ENCODE measurements at places on chromosomes 2 and 18.

DNA sequence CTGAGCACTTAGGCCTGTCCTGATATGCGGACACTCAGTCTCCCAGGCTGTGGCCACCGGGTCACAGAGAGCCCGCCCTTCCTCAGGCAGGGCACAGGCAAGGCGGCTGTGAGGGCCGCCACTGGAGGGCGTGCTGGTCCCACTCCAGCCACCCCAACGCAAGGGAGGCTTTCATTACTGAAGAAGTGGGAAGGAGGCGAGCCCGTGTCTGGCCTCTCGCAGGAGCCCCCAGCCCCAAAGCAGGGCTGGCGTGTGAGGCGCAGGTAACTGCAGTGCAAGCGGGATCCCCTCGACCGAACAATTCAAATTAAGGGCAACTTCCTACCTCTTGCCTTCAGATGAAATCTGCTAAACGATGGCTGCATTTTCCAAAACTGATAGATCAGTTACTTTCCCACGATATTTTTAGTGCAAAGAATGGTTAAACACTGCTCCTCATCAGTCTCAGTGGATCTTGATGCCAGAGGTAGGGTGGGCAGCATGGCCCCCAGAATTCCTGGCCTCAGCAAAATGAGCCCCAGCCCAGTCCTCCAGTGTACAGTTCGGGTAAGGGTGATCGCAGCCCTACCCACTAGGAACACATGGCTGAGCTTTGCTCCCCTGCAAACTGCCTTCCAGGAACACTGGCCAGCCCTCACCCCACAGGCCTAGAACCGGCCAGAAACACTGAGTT, 97.2 kb downstream of the SEPTIN10 start:
- H3K4me1 ChIP-seq: no peaks in the 10 kb centered on the region
- no peaks in the 10 kb centered on the region for H3K36me3 ChIP-seq
- no peaks in the 10 kb centered on the region for H3K27me3 ChIP-seq
- no peak overlapping the region for H3K27ac ChIP-seq

DNA sequence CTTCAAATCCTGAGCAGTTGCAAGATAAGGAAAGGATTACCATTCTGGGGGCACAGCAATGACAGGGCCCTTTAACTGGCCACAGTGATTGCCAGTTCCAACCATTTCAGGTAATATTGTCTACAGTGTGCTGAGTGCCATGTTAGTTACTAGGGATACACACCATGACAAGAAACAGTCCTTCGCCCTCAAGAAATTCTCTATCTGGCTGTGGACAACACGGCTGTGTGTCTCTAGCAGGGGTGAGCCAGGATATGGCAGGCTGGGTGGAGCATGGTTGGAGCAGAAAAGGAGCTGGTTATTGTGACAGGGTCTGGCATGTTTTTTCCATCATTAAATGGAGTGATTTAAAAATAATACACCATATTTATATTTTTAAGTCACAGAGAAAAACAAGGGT, 31.0 kb downstream of the TSPYL6 start:
- H3K4me1 ChIP-seq: peaks cover 2% of the 10 kb centered on the region
- H3K4me3 ChIP-seq: no peak overlapping the region
- no peaks in the 10 kb centered on the region for H3K36me3 ChIP-seq
- H3K27ac ChIP-seq: no peak overlapping the region

DNA sequence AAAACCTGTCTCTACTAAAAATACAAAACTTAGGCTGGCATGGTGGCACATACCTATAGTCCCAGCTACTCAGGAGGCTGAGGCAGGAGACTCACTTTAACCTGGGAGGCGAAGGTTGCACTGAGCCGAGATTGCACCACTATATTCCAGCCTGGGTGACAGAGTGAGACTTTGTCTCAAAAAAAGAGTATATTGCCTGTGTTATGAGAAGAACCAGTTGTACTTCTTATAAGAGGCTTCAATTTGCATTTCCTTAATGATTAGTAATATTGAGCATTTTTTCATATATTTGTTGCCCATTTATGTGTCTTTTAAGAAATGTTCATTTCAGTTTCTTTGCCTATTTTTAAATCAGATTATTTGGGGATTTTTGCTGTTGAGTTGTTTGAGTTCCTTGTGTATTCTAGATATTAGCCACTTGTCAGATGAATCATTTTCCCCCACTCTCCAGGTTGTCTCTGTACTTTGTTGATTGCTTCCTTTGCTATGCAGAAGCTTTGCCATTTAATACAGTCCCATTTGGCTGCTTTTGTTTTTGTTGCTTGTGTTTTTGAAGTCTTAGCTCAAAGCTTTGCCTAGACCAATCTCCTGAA, 75.8 kb upstream of the LRPPRC start:
- H3K36me3 ChIP-seq: no peaks in the 10 kb centered on the region
- DNase-seq: no peak
- no peaks in the 10 kb centered on the region for H3K4me1 ChIP-seq
- no peaks in the 10 kb centered on the region for H3K27me3 ChIP-seq
- H3K4me3 ChIP-seq: no peak overlapping the region

DNA sequence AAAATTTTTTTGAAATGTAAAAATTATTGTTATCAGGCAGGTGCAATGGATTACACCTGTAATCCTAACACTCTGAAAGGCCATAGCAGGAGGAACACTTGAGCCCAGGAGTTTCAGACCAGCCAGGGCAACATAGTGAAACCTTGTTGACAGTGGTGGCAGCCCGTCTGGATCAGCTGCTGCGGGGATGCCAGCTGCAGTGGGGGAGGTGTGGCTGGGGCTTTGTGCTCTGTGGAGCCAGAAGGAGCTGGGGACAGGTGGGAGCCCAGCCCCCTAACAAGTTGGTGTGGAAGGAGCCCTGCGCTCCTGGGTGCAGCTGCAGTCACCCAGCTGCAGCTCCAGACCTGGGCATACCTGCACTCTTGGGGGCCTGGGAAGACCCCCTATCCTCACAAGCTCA, 182.4 kb upstream of the MC4R start:
- no peak overlapping the region for H3K27ac ChIP-seq
- H3K4me1 ChIP-seq: no peaks in the 10 kb centered on the region

DNA sequence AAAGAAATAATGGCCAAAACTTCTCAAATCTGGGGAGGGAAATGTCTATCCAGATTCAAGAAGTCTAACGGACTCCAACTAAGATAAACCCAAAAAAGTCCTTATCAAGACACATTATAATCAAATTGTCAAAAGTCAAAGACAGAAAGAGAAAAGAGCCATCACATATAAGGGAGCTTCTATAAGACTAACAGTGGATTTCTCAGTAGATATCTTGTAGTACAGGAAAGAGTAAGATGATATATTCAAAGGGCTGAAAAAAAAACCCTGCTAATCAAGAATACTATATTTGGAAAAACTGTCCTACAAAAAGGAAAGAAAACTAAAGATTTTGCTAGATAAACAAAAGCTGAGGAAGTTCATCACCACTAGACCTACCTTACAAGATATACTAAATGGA, 35.4 kb downstream of the TMEM247 start:
- H3K4me1 ChIP-seq: no peaks in the 10 kb centered on the region
- no peaks in the 10 kb centered on the region for H3K27me3 ChIP-seq
- H3K4me3 ChIP-seq: no peak overlapping the region

GRCh38 chr2:48715042-48715899, 40.3 kb downstream of the LHCGR start:
- no peaks in the 10 kb centered on the region for H3K27me3 ChIP-seq
- H3K4me3 ChIP-seq: no peak overlapping the region
- DNase-seq: no peak
- no peaks in the 10 kb centered on the region for H3K4me1 ChIP-seq
- H3K27ac ChIP-seq: no peak overlapping the region
- H3K36me3 ChIP-seq: no peaks in the 10 kb centered on the region

- H3K4me3 ChIP-seq: no peak overlapping the region
- H3K27me3 ChIP-seq: no peaks in the 10 kb centered on the region
- no peak for DNase-seq
- H3K4me1 ChIP-seq: peaks cover 2% of the 10 kb centered on the region
- H3K36me3 ChIP-seq: no peaks in the 10 kb centered on the region
Measured at GRCh38 chr18:44799382-44799906, 118.8 kb downstream of the SETBP1 start.

DNA sequence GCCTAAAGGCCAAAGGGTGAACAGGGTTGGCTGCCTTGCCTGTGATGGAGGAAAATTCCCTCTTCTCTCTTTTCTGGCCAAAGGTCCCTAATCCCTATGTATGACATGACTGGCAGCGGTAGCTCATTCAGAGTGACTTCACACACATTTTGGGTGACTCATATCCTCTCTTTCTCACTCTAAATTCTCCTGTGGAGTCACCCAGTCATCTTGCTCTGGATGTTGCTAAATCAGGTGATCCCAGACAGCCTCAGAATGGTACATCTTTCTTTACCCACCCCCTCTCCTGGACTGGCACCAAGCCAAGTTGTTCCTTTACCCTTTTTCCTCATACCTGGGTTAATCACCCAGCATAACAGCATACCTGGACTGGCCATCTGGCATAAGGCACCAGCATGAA, 77.2 kb downstream of the NEURL3 start:
- H3K27ac ChIP-seq: no peak overlapping the region
- H3K4me3 ChIP-seq: no peak overlapping the region
- H3K36me3 ChIP-seq: no peaks in the 10 kb centered on the region

DNA sequence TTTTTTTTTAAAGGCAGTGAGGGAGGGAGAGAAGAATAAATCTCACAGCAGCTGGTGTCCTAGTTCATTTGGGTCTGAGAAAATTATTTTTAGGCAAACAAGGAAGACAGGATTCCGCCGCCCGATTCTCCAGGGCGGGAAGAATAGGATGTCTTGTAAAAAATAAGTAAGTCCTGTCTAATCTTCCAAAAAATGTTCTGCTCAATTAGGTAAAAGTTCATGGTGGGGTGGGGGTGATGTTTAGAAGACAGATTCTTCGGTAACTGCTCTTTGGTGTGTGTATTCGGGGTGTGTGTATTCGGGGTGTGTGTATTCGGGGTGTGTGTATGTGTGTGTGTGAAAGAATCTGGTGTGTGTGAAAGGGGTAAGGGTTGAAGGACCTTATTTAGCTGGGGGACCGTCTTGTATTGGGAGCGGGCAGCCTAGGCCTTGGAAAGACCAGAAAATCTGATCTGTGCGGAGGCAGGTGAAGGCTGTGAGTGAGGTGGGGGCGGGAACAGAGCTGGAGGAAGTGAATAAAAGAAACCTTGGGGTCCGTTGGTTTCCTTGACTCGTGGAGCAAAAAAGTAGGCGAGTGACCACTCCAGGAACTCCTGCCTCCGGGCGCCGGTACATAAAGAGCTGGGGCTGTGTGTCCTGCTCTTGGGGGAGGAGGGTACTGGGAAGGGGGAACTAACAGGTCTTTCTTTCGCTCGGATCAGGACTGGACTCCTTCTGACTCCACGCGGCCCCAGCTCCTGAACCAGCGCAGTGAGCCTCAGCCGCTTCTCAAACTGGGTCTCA, 4.4 kb upstream of the PAX3 start:
- H3K4me3 ChIP-seq: no peak overlapping the region
- no peaks in the 10 kb centered on the region for H3K36me3 ChIP-seq
- H3K4me1 ChIP-seq: no peaks in the 10 kb centered on the region
- peaks cover 97% of the 10 kb centered on the region for H3K27me3 ChIP-seq
- no peak for DNase-seq

DNA sequence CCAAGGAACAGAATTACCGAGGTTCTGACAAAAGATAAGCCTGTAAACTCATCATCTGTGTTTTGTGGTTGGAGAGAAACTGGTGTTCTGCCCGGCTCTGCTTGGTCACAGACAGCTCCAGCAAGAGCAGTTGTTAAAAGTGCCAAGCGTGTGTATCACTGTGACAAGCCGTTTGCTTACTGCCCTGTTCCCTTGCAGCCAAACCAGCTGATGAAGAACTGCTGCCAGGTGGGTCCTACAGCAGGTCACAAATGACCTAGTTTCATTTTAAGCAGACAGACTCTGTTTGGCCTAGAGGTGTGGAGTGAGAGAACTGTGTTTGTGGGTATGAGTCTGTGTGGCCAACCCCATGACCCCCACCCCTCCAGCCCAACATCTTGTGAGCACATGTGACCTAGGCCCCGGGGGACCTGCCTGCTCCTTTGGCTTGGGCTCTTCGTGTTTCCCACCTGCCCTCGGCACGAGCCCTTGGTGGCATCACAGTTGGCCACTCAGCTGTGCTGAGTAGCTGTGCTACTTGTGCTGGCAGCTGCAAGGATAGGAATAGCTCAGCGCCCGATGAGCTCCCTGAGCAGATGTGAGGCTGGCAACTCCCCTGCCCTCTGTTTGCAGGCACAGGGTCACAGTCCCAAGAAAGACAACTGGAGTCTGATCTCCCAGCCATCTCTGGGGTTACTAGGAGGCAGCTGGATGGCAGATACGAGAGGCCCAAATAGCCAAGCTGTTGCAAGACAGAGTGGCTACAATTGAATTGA, 9.7 kb downstream of the OXER1 start:
- H3K4me1 ChIP-seq: peaks cover 9% of the 10 kb centered on the region
- no peak overlapping the region for H3K4me3 ChIP-seq

DNA sequence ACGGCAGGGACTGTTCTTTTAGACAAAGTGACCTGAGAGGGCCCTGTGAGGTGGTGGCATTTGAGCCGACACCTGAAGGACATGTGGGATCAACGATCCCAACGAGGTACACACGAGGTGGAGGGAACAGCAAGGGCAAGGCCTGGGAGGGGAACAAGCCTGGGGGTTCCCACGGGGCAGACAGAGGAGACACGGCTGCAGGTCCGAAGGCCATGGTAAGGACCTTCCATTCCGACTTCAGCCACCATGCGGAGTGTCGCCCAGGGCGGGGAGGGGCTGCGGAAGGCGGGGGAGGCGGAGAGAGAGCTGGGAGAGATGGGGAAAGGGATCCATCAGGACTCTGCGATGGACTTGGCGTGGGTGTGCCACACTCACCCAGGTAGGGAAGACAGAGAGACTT, 151.8 kb downstream of the HDAC4 start:
- no peaks in the 10 kb centered on the region for H3K36me3 ChIP-seq
- H3K27ac ChIP-seq: no peak overlapping the region
- no peaks in the 10 kb centered on the region for H3K27me3 ChIP-seq
- peak overlapping the region; percentile 34 for H3K4me3 ChIP-seq
- H3K4me1 ChIP-seq: peaks cover 5% of the 10 kb centered on the region

DNA sequence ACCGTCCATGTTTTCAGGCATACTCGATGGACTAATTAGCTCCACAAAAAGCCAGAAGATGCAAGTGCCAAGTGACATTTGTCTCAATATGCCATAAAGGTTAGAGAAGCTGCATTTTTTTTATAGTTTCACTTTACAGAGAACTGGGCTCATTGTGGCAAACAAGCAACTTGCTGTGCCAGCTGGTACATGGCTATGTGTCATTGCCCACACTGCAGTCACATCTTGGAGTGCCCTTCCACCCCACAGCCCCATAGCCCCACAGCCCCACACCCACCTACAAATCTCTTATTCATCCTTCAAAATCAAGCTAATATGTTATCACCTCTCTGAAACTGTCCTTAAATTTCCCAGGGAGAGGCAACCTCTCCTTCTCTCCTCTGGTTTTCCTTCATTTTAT, 451.9 kb downstream of the ARHGAP15 start:
- H3K27ac ChIP-seq: no peak overlapping the region
- no peak overlapping the region for H3K4me3 ChIP-seq
- H3K27me3 ChIP-seq: no peaks in the 10 kb centered on the region
- no peak for DNase-seq
